ENCODE measurements at places on chromosomes 2 and 18. TPM values are rescaled to one million over a fixed set of nuclear protein-coding genes. Genes with fewer than 3 reads are reported as not detected.

TMEM163 gene
- total RNA-seq: 0.19 TPM

ARHGAP15 gene
- 12.0 TPM for total RNA-seq

RAB27B gene
- total RNA-seq: 0.33 TPM

CLEC4F gene
- total RNA-seq: 0.29 TPM

ATOH8 gene
- total RNA-seq: 16.6 TPM

NEB gene
- 0.57 TPM for total RNA-seq

IL1R1 gene
- total RNA-seq: 147 TPM

SLC19A3 gene
- 2.4 TPM for total RNA-seq

NT5C1B gene
- not detected for total RNA-seq

All from posterior vena cava (tissue), 2 donors.